Activated T-cell treated with anti-CD3 and anti-CD28 coated beads for 48 hours (primary cell): ENCODE measurements at places on chromosomes 5 and 9.

GRCh38 chr5:126544087-126544740, 50.8 kb downstream of the ALDH7A1 start:
- DNase-seq = peak; percentile 29

DNA sequence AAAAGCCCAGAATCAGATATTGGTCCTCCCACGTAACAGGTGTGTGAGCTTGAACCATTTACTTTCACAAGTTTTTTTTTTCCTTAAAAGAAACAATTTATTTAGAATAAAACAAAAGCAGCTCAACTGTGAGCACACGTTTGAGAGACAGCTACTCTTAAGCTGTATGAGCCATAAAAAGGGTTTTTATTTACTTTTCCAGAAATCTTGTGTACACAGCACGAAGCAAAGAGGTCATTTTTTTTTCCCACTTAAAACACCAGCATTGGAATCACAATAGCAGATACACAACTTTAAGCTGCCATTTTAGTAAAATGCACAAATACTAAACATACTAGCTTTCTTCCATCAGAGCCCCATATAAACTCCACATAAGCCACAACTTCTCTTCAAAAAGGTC, 44.6 kb downstream of the JAKMIP2 start:
- DNase-seq = no peak

DNA sequence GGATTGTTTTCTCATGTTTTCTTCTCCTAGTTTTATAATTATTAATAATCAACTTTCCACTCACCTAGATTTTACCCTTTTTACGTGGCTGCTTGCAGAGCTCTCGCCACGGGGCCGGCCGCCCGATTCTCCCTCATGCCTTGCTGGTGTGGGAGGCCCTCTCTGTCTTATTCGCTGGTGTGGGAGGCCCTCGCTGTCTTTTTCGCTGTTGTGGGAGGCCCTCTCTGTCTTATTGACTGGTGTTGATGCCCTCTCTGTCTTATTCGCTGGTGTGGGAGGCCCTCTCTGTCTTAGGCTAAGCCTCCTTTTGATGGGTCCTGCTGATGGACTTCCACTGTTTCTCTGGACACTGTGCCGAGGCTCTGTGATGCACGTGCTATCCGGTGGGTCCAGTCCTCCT, 161.3 kb upstream of the IRX2 start:
- no peak for DNase-seq

GRCh38 chr5:77707791-77708190, 68.3 kb downstream of the TBCA start:
- DNase-seq = no peak

DNA sequence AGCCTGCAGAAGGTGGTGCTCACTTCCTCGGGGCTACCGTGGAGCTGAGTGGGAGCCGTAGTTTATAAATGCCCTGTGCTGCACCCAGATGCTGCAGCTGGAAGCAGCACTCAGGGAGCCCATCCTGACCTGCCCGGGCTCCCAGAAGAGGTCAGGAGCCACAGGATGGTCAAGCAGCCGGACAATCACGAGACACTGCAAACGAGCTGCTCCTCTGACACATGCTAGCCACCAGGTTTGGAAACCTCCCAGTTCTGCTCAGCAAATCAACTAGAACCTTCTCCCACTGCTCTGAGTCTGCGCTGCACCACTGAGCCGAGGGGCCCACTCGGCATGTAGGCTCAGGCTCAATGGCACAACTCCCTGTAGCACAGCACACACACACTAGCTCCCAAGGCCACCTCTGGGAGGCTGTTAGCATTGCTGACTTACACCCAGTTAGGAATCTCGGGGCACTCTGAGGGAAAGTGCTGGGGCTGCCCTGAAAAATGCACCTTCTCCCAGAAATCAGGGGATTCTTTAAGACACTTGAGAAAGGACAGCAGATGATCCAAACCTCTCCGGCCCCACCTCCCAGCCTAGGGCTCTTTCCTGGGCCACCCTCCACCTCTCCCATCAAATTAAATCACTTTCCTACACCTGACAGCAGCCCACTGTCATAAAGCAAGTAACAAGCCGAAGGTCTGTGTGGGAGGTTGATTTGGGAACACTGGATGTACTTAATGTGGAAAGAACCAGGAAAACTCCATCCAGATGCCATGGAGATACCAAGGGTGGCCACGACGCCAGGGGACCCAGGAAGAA, 59.1 kb downstream of the PSMB7 start:
- DNase-seq = no peak

- no peak for DNase-seq
Measured at GRCh38 chr5:33184367-33184766, 256.4 kb upstream of the TARS1 start.

DNA sequence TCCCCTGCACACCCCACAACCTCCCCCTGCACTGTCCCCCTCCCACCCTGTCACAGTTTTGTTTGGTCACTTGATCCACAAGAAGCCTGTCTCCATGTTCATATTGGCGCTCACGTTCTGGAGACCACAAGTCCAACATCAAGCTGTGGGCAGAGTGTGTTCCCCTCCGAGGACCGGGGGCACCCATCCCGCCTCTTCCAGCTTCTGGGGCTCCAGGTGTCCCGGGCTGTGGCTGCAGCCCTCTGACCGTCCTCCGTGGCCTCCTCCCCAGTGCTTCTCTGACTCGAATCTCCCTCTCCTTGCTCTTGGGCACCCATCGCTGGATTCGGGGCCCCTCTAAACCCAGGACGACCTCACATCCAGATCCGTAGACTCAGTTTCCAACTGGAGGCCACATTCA, 49.2 kb downstream of the PLEKHG4B start:
- DNase-seq = no peak

- no peak for DNase-seq
Measured at GRCh38 chr9:33782395-33783152, 12.8 kb upstream of the PRSS3 start.

DNA sequence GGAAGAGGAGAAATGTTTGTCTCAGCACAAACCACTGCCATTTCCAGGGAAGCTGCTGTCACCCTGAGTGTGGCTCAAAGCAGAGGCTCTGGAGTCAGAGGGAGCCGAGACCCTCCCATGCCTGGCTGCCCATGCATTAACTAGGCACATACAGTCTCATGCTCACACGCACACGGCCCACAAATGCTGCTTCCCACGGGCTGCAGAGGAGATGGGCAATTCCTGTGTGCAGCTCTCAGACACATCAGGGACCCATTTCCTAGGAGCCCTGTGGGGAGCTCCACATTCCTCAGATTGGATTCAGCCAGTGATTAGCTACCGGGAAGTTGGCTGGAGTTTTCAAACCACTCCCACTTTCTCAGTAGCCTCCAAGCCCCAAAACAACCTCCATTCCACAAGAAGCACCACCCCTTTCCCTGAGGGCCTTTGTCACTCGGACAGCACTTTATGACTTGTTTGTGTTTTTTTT, 9.1 kb upstream of the PTGES start:
- no peak for DNase-seq

- no peak for DNase-seq
Measured at GRCh38 chr5:93192087-93192486, 388.9 kb downstream of the NR2F1-AS1 start.
